ENCODE measurements at places on chromosomes 7 and 10.

GRCh38 chr7:8201846-8202441, 60.0 kb downstream of the ICA1 start:
- no peak for DNase-seq

DNA sequence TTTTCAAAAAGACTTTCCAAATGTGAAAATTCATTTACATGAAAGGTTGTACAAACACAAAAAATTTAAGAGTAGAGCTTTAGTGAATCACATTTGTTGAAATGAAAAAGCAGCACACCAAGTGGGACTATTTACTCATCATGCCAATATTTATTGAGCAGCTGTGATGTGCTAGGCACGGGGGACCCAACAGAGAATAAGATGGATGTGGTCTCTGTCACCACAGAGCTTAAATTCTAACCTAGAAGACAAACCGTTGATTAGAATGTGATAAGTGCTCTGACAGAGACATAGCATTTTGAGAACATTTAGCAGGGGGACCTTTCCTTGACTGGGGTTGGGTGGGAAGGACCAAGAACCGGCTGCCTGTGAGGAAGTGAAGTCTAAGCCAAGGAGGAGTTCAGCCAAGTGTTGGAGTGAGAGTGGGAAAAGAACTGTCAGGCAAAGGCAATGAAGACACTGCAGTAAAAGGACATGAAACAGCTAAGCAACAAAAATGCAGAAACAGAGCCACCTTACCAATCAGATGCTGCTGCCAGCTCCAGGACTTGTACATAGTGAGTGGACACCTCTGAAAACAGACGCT, 19.1 kb downstream of the ADAM12 start:
- no peak for DNase-seq

DNA sequence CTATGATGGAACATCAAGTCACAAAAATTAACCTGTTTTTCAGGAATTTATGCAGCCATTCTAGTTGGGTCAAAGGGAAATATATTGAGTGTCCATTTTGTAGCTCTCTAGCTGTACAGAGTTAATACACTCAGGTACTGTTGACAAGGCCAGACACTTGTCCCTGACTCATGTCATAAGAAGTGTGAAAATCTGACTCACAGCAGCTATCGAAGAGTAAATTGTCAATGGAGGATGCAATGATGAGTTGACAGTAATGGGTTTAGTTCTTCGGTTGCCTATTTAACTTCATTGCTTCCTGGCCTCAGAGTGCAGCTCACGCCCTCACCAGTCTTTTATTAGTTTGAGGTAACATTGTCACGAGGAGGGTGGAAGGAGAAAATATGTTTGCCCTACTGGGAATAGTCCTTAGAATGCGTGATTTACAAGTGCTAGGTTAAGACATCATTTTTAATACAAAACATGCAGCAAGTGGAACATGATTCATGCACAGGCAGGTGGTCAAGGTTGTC, 255.1 kb downstream of the XPNPEP1 start:
- no peak for DNase-seq

DNA sequence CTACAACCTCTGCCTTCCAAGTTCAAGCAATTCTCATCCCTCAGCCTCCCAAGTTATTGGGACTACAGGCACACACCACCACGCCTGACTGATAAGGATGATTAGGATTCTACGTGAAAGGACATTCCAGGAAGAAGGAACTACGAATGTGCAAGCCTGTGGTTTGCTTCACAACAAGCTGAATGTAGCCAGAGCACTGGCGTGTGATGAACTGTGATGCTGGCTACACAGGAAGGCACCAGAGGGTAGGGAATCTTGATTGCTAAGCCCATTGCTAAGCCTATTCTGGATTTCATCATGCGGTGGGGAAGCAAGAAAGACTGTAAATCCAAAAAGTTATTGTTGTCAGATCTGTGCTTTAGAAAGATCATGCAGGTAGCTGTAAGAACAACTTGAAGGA, 72.3 kb upstream of the SRRM3 start:
- no peak for DNase-seq

- no peak for DNase-seq
Observed at GRCh38 chr10:97081621-97082235, 104.0 kb downstream of the SLIT1 start.

DNA sequence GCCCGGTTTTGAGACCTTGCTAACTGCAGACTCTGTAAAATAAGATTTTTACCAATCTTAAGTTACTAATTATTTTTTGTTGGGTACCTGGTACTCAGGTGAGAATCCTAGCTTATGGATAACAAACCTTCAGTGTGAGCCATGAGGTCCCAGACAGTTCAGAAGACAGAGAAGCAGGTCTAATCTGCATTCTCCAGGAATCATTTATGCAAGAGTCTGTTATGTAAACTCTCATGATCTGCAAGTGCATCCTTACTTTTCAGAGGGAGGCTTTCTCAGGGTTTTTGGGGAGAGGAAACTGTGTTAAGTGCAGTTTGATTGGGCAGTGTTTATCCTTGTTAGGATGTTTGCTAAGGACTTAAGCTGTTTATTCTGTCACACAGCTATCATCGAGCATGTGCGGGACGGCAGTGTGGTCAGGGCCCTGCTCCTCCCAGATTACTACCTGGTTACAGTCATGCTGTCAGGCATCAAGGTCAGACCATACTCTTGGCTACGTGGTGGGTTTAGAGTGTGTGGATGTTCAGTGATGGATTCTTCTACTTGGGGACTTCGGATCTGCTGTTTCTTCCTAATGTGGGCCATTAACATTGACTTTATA, 50.2 kb downstream of the SND1 start:
- DNase-seq, result no peak

- DNase-seq, result peak; percentile 71
Observed at GRCh38 chr7:39644170-39644569, 20.8 kb downstream of the RALA start.

DNA sequence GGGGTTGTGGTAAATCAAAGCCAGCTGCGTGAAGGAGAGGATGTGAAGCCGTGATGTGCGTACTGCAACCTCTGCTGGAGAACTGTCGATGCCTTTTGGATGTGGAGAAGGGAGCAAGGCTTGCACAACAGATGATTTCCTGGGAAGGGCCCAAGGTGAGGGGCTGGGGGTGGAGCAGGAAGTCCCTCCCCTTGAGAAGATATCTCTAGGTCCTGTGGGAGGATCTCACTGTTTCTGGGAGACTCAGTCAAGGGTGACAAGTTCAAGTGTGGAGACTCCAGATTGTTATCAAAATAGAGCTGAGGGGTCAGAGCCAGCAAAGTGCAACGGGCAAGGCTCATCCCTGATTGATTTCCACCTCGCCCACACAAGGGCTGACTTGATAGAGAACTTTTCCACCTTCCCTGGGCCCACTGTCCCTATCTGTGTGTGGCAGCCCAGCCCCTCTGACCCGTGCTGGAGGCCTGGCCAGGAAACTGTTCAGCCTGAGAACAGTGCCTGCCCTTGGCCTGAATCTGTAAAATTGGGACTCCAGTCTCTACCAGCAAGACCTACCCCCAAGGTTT, 55.0 kb downstream of the COL13A1 start:
- DNase-seq, result no peak

DNA sequence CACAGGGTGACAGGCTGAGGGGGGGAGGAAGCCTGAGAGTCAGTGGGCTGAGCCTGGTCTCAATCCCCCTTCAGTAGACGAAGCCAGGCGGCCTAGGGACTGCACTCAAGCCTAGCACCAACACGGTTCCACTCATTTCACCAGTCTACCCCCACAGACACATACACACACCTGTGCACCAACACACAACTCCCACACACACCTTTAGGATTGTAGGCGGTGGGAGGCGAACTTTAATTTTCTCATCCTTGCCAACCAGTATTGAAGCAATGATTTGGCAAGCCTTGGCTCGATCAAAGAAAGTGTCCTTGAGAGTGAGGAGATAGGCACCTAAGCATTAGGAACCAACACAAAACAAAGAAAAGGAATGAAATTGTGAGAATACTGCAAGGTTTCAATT, 19.7 kb downstream of the POLR3A start:
- no peak for DNase-seq

DNA sequence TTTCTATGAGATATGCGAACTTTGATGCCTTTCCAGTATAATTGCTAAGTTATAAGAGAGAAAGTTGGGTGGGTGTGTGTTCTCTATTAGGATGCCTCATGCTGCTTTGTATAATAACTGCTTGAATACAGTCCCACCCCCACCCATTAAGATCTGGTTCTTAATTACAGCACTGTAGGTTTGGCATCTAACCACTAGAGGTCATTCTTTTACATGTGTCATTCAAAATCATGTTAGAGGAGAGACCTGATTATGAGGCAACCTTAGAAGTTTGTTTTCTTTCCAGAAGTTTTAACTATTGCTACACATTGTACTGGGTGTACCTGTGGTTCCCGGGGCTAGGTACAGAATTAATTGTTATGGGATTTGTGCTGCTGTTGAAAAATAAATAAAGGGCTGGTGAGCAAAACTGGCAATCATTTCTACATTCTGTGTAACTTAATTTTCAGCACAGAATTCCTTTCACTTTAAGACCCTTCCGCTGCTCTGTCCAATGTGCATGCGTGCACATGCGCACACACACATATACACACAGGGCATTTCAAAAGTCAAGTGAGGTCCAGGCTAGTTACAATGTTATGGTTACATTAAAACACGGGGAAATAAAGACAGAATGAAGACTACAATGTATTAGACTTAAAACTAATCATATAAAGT, 1156.3 kb downstream of the SORCS3 start:
- no peak for DNase-seq

DNA sequence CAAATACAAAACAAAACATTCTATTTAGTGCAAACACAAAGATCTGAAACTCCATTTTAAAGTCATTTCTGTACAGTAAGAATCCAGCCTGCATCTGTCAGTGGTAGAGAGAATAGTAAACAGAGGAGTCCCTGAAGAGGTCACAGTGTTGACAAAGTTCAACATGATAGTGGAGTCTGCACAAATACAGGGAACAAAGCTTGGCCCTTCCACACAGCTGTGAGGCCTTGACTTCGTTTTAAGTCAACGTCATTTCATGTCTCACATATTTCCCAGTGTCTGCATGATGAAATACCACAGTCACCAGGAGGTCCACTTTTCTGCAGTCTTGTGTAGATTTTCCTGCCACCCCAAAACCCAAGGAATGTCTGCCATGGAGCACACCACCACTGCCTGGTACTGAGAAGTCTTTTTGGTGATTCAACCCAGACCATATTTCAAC, 33.0 kb downstream of the CYP26A1 start:
- no peak for DNase-seq

DNA sequence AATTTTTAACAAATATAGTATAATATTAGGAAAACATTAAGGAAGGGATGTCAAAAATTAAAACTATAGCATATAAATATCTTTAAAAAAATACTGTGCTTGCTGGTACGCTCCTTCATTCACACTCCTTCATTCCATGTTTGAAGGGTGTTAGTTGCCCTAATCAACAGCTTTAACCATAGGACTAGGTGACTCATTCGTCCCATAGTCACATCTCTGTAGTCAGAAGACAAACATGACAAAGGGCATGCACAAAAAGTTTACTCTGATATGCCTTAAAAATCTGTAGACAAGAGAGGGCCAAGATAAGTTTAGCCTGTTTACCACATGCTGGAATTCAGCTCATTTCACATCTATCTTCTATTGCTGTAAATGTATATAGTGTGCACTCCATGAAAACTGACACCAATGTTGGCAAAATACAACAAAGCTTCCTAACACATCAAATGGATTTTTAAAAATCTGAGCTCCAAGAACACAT, 646 bp downstream of the FAM13C start:
- DNase-seq, result no peak

- DNase-seq, result no peak
Observed at GRCh38 chr10:10892290-10892875, 125.3 kb upstream of the CELF2 start.

GRCh38 chr7:30331338-30331737, 46.9 kb downstream of the ZNRF2 start:
- DNase-seq, result no peak

GRCh38 chr7:157013602-157014549, 3.4 kb upstream of the MNX1 start:
- DNase-seq, result no peak

- peak; percentile 47 for DNase-seq
Observed at GRCh38 chr10:63466144-63466935, 563 bp upstream of the JMJD1C start.

DNA sequence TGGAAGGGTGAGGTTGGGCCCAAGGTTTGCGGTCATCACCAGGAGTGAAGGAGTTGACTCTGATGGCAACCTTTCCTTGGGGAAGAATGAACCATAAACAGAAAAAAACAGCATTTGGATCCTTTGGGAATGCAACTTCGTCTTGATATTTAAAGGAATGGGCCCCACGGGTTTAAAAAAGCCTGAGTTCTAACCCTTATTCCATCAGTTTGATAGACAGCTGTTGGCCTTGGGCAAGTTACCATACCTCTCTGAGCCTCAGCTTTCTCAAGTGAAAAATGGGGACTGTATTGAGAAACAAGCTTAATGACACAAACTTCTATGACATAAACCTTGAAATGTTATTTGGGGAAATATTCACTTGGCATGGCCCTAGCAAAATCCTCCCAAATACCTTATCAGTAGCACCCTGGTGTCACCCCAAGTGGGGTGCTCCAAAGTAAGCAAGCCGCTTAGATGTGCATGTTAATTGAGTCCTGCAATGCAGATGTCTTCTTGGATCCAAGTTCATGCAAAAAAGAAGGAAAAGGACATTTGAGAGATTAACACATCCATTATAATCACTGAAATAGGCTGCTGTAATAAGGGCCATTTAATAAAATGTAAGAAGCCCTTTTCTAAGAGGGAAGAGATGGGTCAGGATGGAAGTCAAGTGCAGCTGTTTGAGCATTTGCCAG, 13.8 kb downstream of the MXI1 start:
- DNase-seq, result no peak

DNA sequence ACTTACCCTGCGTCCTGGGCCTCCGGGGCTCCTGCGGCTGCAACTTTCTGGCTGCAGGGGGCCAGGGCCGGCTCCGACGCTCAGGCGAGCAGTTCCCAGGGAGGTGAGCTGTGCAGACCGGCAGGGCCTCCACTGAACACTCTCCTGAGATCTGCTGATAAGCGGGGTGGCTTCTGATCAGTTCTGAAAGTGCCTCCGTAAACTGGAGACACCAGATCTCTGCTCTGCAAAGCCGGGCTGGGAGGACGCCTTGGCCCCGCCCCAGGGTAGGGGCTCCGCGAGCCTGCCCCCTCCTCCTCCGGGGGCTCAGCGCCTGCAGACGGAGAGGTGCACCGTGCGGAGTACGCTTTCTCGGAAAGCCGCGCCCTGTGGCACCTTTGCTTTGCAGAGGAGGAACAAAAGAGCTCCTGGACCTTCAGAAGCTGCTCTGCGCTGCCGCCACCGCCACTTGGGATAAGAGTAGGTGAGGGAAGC, 141.3 kb upstream of the VKORC1L1 start:
- no peak for DNase-seq

DNA sequence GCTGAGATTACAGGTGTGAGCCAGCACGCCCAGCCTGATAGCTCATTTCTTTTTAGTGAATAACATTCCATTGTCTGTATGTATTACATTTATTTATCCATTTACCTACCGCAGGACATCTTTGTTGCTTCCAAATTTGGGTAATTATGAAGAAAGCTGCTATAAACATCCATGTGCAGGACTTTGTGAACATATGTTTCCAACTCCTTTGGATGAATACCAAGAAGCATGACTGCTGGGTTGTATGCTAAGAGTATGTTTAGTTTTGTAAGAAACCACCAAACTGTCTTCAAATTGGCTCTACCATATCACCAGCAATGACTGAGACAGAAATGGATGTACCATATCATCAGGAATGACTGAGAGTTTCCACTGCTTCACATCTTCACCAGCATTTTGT, 200.2 kb upstream of the TMEM196 start:
- DNase-seq, result no peak
